ENCODE measurements at places on chromosomes 1 and 21.
A peak's percentile ranks its signal among the peaks of the same experiment; 100 is the strongest.

GRCh38 chr1:168438626-168439025 lies 105.2 kb downstream of the XCL2 start:
- no peak for DNase-seq

DNA sequence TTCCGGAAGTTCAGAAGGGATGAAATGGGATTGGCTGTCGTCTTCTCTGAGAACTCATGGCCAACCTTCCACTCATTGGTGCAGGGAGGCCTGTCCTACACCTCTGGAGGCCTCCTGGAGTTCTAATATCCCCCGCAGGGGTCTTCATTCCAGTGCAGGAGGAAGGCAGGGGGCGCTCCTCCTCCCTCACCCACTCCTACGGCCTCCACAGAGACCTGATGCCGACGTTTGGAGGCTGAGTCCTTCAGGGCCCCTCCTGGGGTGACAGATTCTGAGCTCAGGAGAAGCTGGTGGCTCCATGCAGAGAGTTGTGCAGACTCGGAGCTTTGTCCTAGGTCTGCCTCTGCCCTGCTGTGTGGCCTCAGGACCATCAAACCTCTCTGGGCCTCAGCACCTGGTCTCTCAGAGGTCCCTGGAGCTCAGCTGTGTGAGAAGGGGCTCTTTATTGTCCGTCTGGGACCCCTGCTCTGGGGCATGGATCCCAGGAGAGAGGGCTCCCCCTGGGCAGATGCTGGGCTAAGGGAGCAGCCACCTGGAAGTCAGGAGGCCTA lies 102.3 kb upstream of the WNT4 start:
- DNase-seq, result no peak

- peak; percentile 92 for DNase-seq
Observed at GRCh38 chr1:55679971-55680370, 464.8 kb upstream of the USP24 start.

- no peak for DNase-seq
Observed at GRCh38 chr21:32380940-32381339, 11.9 kb downstream of the URB1 start.

DNA sequence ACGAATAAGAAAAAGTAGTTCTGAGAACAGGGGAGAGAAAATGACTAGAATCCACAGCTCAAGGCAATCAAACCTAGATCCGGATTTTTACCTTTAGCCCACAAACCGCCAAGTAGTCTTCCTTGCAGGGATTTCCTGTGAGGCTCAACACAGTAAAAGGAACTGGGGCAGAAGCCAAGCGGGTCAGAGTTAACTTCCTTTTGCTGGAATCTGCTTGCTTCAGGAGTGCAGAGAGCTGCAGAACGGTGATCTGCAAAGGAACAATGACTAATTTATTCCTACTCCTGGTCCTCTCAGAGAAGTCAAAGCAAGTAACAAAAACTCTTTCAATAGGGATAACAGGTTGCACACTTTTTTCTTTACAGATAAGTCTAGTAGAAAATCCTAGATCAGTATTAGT lies 53.4 kb downstream of the UBR4 start:
- DNase-seq, result peak; percentile 11

- peak; percentile 24 for DNase-seq
Observed at GRCh38 chr1:55418208-55419000, 203.2 kb upstream of the USP24 start.

DNA sequence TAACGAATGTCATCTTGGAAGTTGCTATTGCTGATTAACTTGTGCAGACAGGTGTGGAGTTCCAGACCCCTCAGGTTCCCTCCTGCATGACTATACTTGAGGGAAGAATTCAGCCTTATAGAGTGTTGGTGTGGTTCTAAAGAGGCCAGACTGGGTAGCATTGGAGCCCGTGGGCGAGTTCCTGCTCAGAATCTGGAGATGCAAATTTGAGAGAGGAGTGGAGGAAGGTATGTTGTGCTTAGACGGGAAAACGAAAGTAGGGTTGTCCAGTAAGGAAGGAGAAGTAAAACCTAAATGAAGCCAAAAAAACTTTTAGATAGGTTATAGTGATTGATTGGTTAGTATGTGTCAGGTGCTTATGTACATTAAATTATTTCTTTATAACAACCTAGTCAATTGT lies 79.2 kb downstream of the ZNF326 start:
- DNase-seq, result no peak

DNA sequence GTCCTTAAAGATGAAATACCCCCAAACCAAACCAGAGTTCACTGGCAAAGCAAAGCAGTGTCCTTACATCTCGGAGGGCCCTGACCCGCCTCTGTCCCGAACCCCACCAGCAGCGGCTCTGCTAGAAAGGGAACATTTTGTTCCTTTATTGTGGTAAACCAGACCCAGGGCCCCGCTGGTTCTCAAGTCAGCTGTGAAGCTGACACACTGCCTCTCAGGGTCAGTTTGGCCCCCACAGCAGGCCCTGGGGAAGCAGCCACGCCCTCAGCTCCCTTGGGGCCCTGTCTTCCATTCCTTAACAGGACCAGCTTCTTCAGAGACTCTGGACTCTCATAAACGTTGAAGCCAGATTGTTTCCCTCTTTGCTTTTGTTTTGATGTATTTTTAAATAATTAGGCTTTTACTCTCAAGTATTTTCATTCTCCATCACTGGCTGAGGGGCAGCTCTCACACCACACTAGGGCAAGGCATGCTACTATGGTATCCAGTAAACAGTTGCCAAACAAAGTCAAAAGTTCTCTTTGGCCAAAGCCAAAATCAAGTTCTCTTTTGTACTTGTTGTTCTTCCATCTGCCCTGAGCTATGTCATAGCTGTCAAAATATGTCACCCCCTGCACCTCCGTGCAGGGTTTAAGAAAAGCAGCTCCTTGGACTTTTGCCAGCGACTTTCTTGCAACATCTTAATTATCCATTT lies 61.1 kb upstream of the ANGPTL1 start:
- DNase-seq, result peak; percentile 83

Data from AG10803 (cell line).